Stimulated activated CD4-positive, alpha-beta T cell treated with anti-CD3 and anti-CD28 coated beads, Interleukin-1b, Interleukin-23, amount 100 ng/mL, for 48 hours (primary cell): ENCODE measurements at places on chromosomes 7 and 10.

GRCh38 chr7:106418526-106418925, 133.7 kb upstream of the NAMPT start:
- DNase-seq = no peak

- DNase-seq = no peak
Measured at GRCh38 chr10:72025400-72025799, 61.2 kb downstream of the CHST3 start.

DNA sequence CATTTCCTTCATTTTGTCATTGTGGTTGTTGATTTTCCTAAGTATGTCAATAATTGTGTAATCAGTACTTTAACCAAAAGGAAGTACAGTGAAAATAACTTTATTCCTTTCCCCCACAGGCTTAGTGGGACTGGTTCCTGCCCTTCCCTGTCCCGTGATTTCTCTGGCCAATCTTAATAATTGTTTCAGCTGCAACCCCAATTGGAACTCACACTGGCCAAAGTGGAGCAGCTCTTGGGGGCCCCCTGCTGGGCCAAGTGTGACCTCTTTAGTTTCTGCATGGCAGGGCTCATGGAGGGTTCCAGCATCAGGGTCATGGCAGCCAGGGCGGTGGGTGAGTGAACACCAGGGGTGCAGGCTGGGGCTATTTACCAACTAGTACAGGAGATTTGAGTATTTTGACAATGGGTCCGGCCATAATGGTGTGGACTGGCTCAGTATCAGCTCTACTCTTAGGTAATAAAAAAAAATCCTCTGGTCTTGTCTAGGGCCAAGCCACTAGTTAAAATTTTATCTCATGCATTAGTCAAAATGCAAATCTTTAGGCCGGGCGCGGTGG, 31.7 kb downstream of the CYCS start:
- peak; percentile 80 for DNase-seq

DNA sequence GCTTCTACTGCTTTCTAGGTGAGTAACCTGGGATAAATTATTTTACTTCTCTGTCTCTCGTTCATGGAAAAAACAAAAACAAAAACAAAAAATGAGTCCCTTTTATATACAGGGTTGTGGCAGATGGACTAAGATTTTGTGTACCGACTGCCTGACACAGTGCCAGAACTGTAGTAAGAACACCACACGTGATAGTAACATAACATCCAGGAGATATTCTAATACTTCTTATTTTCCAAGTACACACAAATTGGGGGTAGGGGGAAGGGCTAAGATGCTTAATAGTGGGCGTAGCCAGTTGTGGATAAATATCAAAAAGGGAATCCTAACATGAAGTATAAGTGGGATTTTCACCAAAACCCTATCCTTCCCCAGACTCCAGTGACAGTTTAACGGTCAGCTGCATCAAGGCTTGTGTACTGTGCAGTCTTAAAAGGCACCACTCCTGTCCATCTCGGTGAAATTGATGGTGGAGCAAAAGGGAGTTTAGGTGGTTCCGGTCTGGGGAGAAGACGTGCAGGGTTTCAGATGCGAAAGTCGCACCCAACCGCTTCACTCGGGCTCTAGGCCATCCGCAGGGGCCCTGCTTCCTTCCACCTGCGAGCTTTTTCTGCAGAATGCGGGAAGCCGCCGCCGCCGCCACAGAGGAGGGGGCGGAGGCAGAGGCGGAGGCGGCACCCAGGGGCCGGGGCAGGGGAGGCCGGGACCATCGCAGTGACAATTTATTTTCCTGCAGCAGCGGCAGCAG, at the start of gene STAMBPL1:
STAMBPL1 (plus strand) TSS at position 712 of the 748 bp plus-strand sequence. CDS start 21,464 bp downstream, outside the sequence.
- peak; percentile 79 for DNase-seq

DNA sequence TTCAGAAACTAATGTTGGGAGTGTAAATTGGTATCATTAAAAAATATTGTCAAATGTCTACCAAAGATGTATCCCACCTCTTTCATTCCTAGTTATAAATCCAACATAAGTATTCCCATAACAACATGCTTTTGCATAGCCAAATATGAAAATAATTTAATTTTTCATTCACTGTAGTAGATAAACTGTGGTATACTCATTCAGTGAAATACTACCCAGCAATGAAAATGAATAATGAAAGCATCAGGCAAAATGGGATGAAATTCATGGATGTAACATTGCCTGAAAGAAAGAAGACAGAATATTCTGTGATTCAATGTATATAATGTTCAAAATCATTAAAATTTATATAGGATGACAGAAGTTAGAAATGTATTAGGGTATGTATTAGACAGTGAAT, 629.0 kb upstream of the MBL2 start:
- DNase-seq = no peak

DNA sequence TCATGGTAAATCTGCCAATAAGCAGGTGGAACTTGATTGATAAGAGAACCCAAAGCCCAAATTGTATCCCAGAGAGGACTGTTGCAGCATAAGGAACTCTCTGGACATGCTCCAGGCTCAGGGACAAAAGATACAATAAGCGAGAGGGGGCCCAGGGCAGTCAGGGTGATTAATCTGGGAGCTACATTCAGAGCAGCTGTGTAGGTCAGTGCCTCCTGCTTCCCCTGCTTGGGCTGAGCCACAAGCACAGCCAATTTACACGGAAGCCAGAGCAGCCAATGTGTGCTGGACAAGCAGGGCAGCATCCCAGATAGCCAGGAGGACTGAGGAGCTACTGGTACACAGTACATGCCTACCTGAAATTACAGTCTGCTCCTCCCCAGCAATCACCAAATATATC, 24.2 kb downstream of the MYPN start:
- no peak for DNase-seq

GRCh38 chr10:81013771-81014170, 476.1 kb downstream of the SH2D4B start:
- no peak for DNase-seq

- DNase-seq = no peak
Measured at GRCh38 chr7:41247143-41247865, 455.6 kb downstream of the INHBA start.

GRCh38 chr10:7445474-7446185, 34.8 kb upstream of the SFMBT2 start:
- no peak for DNase-seq

DNA sequence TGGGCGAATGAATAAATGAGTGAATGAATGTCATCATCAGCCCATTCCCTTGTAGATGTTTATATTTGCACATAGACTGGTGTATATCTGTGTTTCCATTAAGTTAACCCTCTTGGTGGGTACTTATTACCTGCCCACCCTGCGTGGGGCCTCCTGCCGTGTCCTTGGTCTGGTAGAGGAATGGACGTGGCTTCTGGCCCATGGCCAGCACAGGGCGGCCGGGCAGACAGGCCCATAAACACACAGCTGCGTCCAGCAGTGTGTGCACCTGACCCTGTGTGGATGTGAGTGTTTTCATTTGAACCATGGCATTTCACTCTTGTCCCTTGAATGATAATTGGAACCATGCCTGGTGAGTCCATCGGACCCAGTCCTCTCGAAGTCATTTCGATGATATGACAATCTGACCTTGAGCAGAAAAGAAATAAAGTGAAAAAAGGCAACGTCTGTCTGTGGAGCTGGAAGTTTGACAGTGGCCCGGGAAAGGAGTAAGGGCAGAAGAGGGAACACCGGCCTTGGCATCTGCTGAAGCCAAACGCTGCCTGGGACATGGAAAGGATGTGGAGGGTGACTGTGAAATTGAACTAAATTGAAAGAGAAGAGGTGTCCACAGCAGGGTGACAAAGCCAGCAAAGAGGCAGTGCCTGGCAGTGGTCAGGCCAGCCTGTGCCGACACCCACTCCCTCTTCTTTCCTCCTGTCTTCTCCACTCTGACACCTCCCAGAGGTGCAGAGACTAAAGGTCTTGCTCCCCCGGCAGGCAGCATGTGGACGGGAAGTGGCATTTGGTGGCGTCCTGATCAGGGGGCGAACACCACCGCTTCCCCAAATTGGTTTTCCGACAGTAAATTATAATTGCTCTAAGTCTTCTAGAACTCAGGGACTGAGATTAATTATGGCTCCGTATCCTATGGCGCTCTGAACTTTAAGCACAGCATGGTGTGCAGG, 199.0 kb upstream of the ZMIZ1 start:
- no peak for DNase-seq

GRCh38 chr7:43363035-43363791, 219.7 kb upstream of the STK17A start:
- DNase-seq = no peak

DNA sequence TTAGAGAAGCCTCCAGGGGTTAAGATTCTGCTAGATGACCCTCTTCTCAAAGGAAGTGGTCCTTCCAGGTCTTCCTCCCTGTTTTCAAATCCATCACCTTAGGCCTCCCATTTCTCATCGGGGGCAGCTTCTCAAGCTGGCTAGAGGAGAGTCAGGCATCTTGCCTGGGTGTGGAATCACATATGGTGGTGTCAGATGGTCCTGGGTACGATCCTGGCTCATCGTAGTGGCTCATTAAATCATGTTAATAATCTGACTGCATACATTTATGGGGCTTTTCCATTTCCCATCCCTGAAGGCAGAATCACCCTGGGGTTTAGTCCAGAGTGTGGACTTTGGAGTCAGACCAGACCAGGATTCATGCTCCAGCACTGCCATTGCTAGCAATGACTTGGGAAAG, 132.6 kb downstream of the RPS24 start:
- no peak for DNase-seq

- DNase-seq = no peak
Measured at GRCh38 chr7:106954840-106955239, 89.7 kb upstream of the PRKAR2B start.

GRCh38 chr7:68689087-68689433, 909.2 kb upstream of the AUTS2 start:
- DNase-seq = no peak

- no peak for DNase-seq
Measured at GRCh38 chr7:25632616-25633015, 404.3 kb upstream of the NPVF start.

DNA sequence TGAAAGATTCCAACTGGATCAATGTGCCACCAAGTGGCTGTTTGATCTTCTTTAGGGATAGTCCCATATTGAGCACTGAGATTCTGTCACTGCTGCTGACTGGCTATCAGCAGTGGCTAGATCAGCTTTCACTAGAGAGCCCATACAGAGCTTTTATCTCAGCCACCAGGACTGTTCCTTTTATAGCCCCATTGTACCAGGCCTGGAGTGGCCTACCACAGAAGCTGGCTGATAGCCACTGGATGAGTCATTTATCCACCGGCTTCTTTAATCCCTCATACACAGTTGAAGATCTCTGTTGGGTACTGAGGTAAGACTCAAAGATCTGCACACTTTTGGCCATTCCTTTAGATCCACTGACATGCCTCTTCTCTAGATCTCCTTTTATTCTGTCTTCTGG, 1101.1 kb downstream of the SORCS3 start:
- no peak for DNase-seq

DNA sequence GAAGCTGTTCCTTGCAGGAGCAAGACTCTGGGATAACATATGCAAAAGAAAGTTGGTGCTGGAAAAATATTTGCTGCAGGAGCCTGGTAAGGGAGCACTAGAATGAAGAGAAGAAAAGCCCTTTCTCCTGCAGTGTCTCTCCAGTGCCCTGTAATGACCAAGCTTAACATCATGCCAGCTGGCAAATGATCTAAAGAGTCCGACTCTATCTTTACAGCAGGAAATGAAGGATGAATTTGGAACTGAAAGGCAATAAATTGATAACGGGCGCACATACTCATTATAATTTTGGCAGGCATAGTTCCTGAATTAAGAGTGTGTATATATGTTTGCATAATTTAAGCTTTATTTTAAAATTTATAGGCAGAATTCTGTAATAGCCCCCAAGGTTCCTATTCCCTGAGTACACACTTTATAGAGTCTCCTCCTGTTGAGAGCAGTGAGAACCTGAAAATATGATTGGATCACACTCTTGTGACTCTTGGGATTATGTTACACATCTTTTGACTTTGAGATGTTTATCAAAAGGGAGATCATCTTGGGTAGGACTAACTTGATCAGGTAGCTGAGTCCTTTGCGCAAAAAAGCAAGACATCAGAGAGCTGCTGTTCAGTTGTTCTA, 299.0 kb upstream of the MBL2 start:
- DNase-seq = no peak

DNA sequence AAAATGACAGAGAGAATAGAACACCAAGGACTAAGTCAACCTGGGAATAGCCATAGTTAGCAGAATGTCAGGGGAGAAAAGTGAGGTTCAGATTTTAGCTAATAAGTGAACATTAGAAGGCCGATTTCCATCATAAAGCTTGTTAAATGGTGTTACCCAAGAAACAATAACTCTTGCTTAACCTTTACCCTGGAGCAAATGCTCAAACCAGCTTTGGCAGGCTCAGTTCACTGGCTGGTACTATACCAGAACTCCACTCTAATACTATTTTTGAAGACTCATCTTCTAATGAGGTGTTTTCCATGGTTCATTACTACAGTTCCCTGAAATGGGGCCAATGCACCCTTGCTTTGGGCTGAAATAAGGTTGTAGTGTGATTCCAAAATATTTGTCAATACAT, 61.3 kb downstream of the RNLS start:
- DNase-seq = no peak

DNA sequence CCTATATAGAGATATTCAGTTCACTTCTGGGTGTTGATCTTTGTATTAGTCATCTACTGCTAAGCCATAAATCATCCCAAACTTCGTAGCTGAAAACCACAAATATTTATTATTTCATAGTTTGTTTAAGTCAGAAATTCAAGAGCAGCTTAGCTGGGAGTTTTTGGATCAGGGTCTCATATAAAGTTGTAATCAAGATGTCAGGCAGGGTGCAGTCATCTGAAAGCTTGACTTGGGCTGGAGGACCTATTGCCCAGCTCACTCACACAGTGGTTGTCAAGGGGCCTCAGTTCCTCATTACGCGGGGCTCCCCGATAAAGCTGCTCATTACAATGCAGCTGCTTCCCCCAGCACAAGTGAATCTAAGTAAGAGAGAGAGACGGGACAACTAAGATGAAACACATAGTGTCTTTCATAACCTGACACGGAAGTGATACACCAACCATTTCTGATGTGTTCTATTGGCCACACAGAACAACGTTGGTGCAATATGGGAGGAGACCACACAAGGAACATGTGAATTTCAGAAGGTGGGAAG, 15.7 kb downstream of the PPP1R3C start:
- no peak for DNase-seq

GRCh38 chr10:18980089-18980629, 68.4 kb upstream of the MALRD1 start:
- DNase-seq = no peak
